NCI-H510A treated with DMSO at 0.1 percent for 48 hours (cell line): ENCODE measurements at places on chromosomes 2 and 18.

DNA sequence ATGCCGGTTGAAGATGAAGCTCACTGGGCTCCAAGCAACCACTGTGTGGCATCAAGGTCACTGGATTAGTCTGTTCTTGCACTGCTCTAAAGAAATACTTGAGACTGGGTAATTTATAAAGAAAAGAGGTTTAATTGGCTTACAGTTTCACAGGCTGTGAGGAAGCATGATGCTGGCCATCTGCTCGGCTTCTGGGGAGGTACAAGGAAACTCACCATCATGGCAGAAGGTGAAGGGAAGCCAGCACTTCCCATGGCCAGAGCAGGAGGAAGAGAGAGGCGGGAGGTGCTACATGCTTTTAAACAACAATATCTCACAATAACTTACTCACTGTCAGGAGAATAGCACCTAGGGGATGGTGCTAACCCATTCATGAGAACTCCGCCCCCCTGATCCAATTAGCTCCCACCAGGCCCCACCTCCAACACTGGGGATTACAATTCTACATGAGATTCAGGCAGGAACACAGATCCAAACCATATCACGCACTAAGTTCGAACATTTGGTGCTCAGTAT is 109.7 kb upstream of the MGAT5 start:
- no peak for DNase-seq

- no peak for DNase-seq
These were observed 94.4 kb upstream of the RBBP8 start for GRCh38 chr18:22838639-22839277.

DNA sequence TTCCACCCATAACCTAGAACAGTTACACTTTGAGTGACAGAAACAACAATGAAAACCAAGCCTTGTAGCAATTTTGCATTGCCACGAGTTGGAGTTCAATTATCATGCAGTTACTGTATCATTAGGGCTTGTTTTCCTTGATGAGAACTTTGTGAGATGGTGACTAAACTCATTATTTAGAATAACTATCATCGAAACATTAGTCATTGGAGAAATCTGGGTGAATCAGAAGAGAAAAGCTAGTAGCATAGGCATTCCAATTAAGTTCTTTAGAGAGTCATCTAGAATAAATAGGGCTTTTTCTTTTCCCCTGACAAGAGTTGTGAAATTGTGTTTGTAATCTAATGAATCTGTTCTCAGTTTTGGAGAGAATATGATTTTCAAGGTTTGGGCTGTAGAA is 122.8 kb upstream of the DOCK10 start:
- no peak for DNase-seq

DNA sequence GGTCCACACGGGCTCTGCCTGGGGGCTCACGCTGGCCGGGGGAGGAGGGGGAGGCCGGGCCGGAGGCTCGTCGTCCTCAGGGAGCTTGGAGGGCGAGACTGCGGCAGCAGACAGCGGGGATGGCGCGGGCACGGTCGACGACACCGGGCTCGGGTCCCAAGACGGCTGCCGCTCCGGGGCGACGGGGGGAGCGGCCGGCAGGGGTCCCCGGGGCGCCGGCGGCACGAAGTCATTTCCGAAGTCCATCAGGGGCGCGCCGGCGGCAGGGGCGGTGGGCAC is 491 bp downstream of the RTN4 start:
- no peak for DNase-seq

- peak; percentile 92 for DNase-seq
These were observed 76.0 kb upstream of the SESTD1 start for GRCh38 chr2:179340678-179341077.

GRCh38 chr2:188189356-188189755 is 102.3 kb upstream of the GULP1 start:
- DNase-seq = no peak

GRCh38 chr2:134468776-134469175 is 214.9 kb downstream of the MGAT5 start:
- no peak for DNase-seq

DNA sequence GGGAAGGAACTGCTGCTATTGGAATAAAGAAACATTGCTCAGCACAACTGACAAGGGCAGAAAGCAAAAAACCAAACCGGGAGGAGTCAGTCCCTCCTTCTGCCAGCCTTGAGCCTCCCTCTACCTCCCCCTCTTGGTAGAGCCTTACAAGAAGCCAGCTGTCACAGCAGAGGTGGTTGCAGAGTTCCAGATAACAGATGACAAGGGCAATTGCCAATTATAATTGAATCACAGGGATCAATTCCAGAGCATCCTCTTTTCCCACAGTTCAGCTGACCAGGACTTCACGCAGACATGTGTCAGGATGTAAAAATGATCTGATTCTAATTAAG is 548.2 kb upstream of the LRRTM1 start:
- DNase-seq = no peak

GRCh38 chr18:44683556-44683955 is 2.9 kb downstream of the SETBP1 start:
- no peak for DNase-seq

DNA sequence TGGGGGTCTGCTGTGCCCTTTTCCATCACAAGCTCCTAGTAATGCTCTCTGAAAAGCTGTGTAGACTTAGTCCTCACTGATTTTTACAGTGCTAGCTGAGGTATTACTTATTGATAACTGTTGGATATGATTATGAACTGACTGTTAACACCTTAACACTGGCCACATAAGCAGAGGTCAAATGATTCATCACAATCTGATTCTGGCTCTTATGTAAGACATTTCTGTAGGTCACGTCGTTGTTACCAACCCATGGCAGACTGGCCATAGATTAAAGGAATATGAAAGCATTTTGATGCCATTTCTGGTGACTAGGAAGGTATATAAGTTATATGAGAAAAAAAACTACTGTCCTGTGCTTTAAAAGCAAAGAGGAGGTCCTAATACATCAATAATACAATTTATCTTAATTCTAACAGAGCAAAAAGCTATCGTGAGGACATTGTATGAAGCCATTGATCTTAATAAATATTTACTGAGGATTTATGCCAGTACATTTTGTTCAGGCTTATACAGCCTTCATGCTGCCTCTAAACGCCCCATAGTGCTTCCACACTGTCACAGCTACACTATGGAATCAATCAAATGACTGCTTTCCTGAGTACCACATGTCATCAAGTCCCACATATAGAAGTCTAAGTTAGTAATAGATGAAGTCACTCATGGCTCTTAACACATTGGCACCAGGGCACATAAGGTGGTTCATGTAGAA is 6.9 kb upstream of the RND3 start:
- no peak for DNase-seq

- no peak for DNase-seq
These were observed 179.1 kb downstream of the ERBB4 start for GRCh38 chr2:212359425-212360067.

DNA sequence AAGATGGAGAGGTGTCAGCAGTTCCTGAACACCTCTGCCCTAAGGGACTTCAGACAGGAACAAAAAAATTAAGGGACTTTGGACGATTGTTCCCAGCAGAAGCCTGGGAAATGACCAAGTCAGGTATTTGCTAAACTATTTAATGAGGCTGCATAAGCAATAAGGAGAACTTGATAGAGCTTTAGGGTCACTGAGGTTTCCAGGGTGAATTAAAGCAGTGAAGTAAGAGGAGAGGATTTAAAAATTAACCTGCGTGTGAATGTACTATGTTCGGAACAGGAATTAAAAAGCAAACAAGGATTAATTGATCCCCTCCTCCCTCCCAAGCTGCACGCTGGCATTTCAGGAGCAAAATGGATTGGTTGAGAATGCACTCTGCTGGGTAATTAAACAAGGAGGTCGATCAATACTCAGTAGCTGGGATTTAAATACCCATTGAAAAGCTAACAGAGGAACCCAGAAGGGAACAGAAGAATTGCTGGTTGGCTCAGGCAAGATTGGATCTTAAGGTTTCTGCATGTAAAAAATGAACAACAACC is 157.2 kb downstream of the RNF152 start:
- no peak for DNase-seq

DNA sequence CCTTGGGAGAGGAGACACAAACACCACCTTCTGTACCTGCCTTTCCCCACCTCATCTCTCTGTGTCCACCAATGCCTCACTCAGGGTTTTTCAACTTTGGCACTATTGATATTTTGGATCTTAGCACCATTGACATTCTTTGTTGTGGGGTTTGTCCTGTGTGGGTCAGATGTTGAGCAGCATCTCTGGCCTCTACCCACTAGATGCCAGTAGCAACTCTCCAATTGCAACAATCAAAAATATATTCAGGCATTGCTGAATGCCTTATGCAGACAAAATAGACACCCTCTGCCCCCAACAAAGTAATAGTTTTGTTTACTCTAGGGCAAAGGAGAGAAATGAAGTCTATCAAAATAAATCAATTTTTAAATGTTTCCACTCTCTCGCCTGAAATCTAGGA is 1384.3 kb upstream of the NXPH2 start:
- DNase-seq = no peak

GRCh38 chr2:238458651-238459050 is 31.9 kb downstream of the ASB1 start:
- no peak for DNase-seq

GRCh38 chr2:127703282-127703681 is 2.0 kb downstream of the SFT2D3 start:
- no peak for DNase-seq

GRCh38 chr2:65661980-65662653 is 229.7 kb upstream of the SPRED2 start:
- no peak for DNase-seq

DNA sequence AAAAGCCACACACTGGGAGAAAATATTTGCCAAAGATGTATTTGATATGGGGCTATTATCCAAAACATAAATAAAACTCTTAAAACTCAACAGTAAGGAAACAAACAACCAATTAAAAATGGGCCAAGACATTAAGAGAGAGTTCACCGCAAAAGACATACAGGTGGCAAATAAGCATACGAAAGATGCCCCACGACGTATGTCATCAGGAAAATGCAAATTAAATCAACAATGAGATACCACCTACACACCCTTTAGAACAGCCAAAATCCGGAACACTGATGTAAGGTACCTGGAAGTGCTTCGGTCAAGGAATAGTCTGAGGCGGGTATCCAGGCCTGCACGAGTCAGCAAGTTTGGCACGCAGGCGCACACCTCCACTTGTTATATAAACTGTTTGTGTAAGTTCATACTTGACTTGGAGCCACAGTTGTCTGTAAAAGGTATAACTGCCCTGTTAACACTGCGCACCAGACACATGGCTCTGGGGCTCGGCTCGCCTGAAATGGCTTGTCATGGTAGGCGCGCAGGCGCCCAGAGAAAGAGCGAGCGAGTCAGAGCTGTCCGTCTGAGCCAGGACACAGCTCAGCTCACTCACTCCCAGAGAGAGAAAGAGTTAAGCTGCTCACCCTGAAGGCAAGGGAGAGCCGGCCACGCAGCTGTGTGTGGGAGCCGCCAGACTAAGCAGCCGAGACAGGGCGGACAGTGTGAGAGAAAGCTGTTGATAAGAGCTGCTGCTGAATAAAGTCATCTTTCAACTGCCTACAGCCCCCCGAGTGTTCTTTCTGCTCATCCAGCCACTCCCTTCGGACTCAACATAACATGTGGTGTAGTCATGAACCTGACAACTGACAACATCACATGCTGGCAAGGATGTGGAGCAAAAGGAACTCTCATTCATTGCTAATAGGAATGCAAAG is 87.3 kb downstream of the HNRNPLL start:
- DNase-seq = no peak

- no peak for DNase-seq
These were observed 75.8 kb downstream of the MYO3B start for GRCh38 chr2:170253721-170254230.

- DNase-seq = peak; percentile 53
These were observed 182.0 kb downstream of the PRKCE start for GRCh38 chr2:45833301-45833967.

GRCh38 chr2:238176613-238177012 is 17.8 kb downstream of the ERFE start:
- DNase-seq = peak; percentile 19

GRCh38 chr2:240790370-240791220 is 29.4 kb downstream of the KIF1A start:
- no peak for DNase-seq

DNA sequence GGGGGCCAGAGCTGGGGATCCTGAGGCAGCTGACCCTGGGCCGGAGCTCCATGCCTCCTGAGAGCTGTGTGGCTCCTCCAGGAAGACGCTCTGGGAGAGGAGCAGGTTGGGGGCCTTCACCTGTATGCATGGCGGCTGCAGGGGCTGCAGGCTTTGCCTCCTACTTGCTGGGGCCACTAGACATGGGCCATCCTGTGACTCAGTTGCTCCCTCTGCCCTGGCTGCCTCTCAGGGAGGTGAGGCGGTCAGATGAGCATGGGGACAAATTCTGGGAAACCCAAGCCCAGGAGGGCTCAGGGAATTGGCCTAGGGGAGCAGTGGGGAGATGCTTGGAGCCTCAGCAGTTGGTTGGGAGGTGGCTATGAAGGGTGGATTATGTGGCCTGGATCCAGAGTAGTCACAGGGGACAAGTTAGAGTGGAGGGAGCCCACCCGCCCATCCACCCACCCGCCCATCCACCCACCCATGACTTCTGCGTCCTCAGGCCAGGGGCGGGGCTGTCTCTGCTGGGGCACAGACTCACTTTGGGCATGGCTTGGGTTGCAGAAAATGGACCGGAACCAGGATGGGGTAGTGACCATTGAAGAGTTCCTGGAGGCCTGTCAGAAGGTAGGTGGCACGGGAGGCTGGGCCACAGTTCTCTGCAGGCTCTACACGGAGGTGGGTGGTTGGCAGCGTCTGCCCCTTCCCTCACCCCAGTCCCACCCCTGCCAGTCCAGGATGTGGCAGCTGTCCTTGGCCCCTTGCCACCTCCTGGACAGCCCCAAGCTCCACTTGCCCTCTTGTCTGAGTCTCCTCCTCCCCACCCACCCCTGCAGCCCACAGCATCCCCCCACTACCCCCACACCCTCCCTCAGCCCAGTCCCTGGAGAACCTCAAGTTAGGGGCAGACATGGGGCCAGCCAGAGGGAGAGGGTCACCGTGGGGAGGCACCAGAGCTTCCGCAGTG is 19.5 kb upstream of the FAHD2A start:
- DNase-seq = no peak

DNA sequence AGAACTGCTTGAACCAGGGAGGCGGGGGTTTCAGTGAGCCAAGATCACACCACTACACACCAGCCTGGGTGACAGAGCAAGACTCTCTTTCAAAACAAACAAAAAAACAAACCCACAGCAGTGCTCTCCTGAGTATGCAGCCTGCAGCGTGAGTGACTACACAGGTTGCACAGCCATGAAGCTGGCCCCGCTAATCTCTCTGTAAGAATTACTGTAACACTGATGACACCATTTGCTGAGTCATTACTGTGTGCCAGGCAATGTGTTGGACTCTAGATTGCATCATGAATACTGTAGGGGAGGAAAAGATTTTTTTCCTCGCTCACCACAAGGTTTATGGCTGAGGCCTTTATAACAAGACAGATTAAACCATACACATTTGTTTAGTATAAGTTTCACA is 118.6 kb upstream of the ATP8B1 start:
- no peak for DNase-seq
